ELF-1 (cell line): ENCODE measurements at places on chromosomes 5 and 9.

- no peak for DNase-seq
These were observed 77.1 kb downstream of the BAAT start for GRCh38 chr9:101307524-101308213.

DNA sequence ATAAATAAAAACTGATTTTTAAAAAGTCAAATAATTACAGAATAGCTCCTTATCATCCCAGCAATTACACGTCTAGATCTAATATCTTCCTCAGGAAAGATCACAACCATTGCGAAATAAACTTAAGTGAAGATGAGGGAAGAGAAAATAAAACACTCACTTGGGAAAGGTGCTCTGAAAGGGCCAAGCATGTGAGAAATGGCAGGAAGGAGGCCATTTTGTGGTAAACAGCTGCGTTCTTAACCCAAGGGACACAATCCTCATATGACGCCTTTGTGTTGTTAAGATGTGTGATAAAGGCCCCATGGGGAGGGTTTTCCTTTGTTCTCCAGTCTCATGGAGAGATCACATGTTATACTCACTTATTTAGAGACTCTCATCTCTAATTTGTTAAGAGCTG is 32.5 kb downstream of the JAKMIP2 start:
- no peak for DNase-seq

GRCh38 chr9:101460965-101461364 is 25.4 kb upstream of the ALDOB start:
- DNase-seq = no peak

GRCh38 chr5:148909766-148910165 is 83.4 kb downstream of the ADRB2 start:
- DNase-seq = no peak

- no peak for DNase-seq
These were observed 55.3 kb upstream of the MTAP start for GRCh38 chr9:21747175-21747574.

DNA sequence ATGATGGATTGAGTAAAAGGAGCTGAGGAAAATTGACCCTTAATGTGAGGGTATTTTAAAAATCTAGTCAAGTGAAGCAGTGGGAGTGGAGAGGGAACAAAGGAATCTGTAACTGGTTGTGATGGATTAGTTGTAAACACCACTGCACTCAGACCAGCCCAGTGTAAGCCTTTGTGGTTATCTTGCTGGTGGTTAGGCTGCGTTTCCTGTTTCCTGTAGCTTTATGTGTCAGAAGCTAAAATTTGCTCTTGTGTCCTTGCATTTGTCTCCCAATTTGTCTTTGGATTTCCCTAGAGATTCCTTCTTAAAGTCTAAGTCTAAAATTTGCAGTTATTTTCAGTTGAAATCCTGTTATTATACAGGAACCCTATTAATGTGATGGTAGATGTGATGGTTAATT is 6.3 kb downstream of the IFNA21 start:
- DNase-seq = peak; percentile 43
